ENCODE measurements at places on chromosomes 6 and 20. TPM values are rescaled to one million over a fixed set of nuclear protein-coding genes. Genes with fewer than 3 reads are reported as not detected.

The COL9A3 gene
- total RNA-seq = 576 TPM

The SLC17A5 gene
- 10.1 TPM for total RNA-seq

- DNase-seq = no peak
These were observed 44.9 kb upstream of the RNF24 start for GRCh38 chr20:4060064-4060795.

The OOEP gene
- total RNA-seq = not detected

The OTOR gene
- not detected for total RNA-seq

The MTFR2 gene
- total RNA-seq = 1.7 TPM

The ENPP1 gene
- total RNA-seq = 7.2 TPM

DNA sequence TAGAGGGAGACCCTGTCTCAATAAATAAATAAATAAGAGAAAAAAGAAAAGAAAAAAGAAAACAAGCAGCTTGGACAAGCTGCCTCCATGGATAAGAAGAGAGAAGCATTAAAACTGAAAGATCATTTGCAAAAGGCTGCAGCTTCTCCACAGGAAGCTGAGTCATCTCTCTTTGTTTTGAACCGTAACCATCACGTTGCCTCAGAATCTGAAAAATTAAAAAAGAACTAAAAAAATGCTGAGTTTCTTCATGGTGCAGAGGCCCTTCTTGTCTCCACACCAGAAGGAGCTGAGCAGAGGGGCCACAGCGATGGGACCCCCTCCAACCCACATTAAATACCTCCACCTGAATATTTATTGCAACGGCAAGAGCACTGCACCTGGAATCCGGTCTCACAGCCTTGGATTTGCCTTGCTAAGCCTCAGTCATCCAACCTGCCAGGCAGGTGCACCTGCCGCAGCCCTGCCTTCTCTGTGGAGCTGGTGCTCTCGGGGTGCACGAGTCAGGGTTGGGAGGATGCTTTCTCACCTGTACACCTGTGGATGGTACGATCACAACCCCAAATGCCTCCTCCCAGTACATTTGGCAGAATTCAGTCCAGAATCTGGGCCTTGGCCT is 28.1 kb downstream of the TOX2 start:
- no peak for DNase-seq
